GM12892 (cell line): ENCODE measurements at places on chromosomes 13 and 19.
A peak's percentile ranks its signal among the peaks of the same experiment; 100 is the strongest.

DNA sequence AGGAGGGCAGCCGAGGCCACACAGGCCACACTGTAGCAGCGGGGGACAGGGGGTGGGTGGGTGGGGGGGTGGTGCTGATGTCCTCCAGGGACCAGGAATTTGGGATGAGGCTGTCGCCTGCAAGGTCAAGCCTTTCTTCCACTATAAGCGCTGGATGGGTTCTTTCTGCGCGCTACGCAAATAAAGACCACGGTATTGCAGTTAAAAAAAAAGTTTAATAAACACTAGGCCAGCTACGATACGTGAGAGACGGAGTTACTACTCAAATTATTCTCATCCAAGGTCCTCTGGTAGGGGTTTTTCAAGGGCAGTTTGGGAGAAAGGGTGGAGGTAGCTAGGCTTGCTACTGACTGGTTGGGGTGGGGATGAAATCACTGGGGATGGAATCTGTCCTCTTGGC, 508 bp upstream of the ZNF44 start:
- DNase-seq = no peak

DNA sequence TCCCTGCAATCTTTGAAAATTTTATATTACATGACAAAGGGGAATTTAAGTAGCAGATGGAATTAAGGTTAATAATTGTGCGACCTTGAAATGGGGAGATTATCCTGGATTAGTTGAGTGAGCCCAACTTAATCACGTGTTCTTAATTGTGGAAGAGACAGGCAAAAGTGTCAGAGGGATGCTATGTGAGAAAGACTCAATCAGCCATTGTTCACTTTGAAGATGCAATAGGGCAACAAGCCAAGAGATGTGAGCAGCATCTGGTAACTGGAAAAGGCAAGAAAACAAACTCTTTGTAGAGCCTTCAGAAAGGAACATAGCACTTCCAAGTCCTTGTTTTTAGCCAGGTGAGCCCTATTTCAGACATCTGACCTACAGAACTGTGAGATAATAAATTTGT, 247.7 kb downstream of the SLITRK1 start:
- DNase-seq = no peak

- DNase-seq = no peak
Observed at GRCh38 chr13:49292742-49293486, 45.2 kb downstream of the CDADC1 start.

GRCh38 chr13:110866491-110867170, 48.2 kb downstream of the ANKRD10 start:
- DNase-seq = no peak

DNA sequence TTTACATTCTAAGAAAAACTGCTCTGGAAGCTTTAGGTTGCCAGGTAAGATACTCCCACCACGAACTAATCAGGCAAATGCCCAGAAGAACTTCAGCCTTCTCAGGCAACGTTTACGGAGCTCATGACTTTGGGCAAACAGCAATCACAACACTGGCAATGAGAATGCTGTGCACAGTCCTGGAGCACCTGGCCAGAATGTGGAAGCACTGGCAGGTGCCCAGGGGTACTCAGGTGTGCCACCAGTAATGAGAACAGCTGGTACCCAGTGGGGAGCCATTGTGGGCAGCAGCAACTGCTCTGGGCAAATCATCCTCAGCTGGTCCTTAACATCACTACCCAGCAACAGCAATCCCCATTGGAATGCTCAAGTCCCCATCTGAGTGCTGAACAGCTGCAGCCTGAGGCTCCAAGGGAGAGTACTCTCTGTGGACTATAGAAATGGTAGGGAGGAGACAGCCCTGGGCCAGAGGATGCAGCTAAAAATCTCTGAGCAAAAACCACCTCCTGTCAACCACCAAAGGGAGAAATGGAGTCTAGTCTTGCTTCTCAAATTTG, 210.0 kb downstream of the FOXO1 start:
- no peak for DNase-seq

- DNase-seq = peak; percentile 68
Observed at GRCh38 chr19:36032251-36033104, at the start of gene CLIP3. CLIP3 (minus strand) TSS chr19:36032873; CDS start chr19:36032357, 516 bp downstream.

DNA sequence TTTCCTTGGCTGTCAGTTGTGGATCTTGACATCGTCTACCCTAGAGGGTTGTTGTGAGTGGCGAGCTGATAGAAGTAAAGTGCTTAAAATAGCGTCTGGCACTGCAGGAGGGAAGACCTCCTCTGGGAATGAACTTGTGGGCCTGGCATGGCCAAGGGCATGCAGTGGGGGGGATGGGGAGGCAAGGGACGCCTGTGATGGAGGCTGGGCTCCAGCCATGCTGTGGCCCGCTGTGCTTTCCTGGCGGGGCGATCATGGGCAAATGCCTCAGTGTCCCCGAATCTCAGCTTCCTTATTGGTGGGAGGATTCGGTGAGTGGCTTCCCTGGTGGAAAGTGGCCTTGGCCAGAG, 10.7 kb downstream of the CARM1 start:
- no peak for DNase-seq

GRCh38 chr13:93108111-93108601, 118.5 kb upstream of the GPC6 start:
- no peak for DNase-seq

- no peak for DNase-seq
Observed at GRCh38 chr19:391207-391557, 17.8 kb downstream of the C2CD4C start.
